ENCODE measurements at places on chromosomes 4 and X.

- DNase-seq: no peak
Measured at GRCh38 chr4:154625971-154626370, 13.5 kb upstream of the FGG start.

- DNase-seq: no peak
Measured at GRCh38 chr4:60683357-60683756, 516.8 kb upstream of the ADGRL3 start.

DNA sequence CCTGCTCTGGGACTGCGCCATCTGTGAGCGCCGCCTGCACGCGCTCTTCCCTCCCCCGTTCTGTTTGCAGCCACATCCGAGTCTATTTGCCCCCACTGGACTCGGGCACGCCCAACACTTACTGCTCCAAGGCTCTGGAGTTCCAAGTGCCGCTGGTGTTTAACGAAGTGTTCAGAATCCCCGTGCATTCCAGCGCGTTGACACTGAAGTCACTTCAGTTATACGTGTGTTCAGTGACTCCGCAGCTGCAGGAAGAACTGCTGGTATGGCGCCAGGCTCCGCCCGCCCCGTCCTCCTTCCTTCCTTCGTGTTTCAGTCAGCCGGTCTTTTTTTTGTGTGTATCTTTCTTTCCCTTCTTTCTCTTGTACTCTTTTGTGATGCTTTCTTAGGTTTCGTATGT, 30.7 kb upstream of the CLCN4 start:
- DNase-seq: no peak

- DNase-seq: no peak
Measured at GRCh38 chr4:119730671-119730950, 102.0 kb upstream of the PDE5A start.

GRCh38 chr4:74738464-74739143, 55.7 kb downstream of the BTC start:
- no peak for DNase-seq

GRCh38 chr4:89308161-89308500, 531 bp upstream of the GPRIN3 start:
- no peak for DNase-seq

- DNase-seq: no peak
Measured at GRCh38 chr4:45477311-45477733, 646.5 kb downstream of the GABRG1 start.

DNA sequence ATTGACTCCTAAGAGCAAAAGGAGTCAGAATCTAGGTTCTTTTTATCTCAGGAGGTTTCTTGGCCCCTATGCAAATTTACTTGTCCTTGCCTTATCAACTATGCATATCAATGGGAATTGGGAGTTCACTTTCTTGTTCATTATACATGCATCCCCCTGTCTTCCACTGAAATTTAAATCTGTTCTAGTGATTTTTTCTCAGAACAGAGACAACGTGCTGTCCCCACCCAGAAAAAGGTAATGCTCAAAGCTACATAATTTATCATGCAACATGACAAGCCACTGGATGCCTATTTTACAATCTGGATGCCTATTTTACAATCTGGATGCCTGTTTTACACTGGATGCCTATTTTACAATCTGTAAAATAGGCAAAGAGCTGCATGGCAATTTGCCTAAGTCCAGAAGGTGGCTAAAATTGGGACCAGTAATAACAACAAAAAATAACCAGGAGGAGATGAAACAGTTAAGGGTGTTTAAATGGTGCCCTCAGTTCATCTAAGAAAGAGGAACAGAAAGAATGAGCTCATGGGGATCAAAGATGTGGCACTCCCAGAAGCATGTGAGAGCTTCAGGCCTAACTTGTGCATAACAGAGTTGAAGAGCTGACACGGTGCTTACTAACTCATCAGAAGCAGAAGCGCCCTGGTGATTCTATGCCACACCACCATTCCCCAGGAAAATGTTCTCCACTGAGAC, 537.8 kb upstream of the BOD1L1 start:
- DNase-seq: no peak

Measured in activated CD4-positive, alpha-beta T cell treated with anti-CD3 and anti-CD28 coated beads, Interleukin-2, amount 10 ng/mL, durations not matched to agents 7 days and 5 days (primary cell).